Stimulated activated CD8-positive, alpha-beta memory T cell treated with anti-CD3 and anti-CD28 coated beads, Interleukin-2, amount 100 ng/mL, for 1 hour (primary cell): ENCODE measurements at places on chromosomes 5 and 9.
A peak's percentile ranks its signal among the peaks of the same experiment; 100 is the strongest.

DNA sequence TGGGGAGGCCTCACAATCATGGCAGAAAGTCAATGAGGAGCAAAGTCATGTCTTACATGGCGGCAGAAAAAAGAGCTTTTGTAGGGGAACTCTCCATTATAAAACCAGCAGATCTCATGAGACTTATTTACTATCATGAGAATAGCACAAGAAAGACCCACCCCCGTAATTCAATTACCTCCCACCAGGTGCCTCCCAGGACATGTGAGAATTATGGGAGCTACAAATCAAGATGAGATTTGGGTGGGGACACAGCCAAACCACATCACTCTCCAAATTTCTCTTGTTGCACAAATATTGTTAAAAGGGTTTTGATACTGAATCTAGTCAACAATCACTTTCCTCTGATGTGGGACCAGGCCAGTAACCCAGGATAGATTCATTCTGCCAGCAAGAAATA, 1176.1 kb downstream of the CDH9 start:
- DNase-seq = no peak

DNA sequence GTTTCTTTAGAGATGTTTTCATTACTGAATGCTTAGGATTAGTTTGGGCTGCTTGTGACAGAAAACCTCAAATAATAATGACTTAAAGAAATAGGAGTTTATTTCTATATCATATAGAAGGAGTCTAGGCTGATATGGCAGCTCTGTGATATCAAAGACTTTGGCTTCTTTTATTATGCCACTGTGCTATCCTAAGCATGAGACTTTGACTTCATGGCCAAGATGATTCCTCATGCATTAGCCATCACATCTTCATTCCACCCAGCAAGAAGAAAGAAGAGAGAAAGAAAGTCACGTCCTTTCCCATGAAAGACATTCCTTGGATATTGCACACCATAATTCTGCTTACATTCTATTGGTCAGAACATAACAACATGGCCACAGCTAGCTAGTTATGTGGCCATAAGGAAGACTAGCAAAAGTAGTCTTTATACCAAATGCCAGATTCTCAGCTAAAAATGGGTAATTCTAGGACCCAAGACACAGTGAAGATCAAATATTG, 76.2 kb downstream of the DAPK1 start:
- DNase-seq = no peak

DNA sequence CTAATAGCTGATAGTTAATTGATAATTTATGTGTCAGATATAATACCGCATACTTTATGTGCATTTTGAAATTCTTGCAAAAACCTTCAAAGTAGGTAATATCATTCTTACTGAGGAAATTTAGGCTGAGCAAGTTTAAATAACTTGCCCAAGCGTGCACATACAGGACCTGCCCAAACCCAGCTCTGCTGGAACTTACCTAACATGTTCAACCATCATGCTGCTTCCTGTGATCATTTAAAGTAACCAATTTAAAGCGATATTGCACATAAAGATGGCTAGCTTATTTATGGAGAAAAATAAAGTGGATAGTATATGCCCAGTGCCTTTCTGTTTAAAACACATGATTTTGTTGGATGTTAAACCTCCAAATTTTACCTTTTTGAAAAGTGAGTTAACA, 4.3 kb downstream of the FAM174A start:
- DNase-seq = no peak

GRCh38 chr5:34826347-34826746, 12.6 kb upstream of the TTC23L start:
- no peak for DNase-seq

GRCh38 chr5:149289301-149289700, 17.6 kb downstream of the AFAP1L1 start:
- DNase-seq = no peak

DNA sequence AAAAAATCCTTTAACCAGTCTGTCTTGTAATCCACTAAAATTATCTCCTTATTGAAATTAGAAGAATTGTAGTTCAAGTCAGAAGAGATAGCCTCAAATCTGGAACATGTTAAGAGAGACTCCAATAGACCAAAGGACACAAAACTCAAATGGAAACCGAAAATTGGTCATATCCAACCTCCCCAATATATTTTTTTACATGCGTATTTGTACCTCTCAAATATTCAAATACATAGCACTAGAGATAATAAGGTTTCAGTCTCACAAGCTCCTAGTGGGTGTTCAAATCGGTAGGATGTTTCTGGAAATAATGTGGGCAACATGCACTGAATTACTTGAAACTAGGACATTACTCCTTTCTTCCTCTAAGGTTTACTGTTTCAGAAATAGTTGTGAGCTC, 33.5 kb downstream of the EPB41L4A start:
- no peak for DNase-seq

GRCh38 chr5:96726802-96727201, 64.6 kb downstream of the CAST start:
- no peak for DNase-seq

DNA sequence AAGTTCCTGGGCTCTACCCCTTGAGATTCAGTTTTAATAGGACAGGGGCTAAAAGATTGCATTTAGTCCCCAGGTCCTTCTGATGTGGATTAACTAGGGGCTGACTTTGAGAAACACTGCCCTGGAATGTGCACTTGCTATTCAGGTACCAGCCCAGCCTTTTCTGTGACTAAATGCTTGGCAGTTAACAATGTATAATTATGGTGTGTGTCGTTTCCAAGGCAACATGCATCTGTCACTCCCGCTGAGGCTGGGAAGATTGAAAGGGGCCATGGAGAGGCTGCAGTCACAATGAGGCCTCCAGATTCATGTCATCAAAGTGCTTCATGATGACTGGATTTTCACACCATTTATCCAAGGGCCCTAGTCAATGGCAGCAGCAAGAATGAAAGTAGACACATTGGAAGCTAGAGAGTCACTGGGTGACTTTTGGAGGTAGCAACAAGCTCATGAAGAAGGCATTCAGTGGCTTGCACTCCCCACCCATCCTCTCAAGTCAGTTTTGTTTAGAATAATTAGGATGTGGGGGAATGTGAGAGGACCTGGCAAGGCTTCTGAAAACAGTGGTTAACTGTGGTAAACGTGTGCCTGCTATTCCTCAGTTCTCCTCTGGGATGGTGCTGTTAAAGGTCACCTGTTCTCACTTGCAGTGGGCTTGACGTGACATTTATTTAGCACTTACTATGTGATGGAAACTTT, 28.3 kb downstream of the RAI14 start:
- no peak for DNase-seq

DNA sequence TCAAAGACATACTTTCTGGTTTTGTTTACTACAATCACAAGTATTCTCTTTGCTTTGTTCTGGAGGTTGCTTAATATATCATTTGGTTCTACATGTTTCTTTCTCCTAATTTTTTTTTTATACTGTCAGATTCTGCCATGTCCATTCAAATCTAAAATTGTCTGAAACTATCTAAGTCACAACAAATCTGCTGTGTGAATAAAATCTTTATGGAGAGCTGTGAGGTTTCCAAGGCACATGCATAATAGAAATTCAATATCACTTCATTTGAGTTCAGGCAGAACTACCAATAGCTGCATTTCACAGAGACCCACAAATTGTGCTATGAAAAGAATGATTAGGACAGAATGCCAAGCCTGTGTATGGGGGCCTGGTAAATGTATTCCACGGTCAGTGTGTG, 346.9 kb upstream of the ARRDC3 start:
- no peak for DNase-seq

DNA sequence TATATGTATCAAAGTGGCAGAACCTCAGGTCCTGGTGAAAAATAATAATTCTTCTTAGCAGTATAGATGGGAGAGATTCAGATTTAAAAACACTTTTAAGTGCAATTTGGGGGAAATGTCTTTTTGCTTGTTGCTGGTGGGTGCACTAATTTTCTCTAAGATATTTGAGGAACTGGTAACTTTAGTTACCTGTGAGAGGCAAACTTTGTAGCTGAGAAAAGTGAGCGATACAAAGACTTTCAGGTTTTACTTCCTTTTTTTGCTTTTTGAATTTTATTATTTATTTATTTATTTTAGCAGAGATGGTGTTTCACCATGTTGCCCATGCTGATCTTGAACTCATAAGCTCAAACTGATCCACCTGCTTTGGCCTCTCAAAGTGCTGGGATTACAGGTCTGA, 303.1 kb upstream of the PTGER4 start:
- no peak for DNase-seq

- peak; percentile 85 for DNase-seq
Observed at GRCh38 chr9:35115680-35116538, at the start of gene ATOSB. Gene ATOSB (minus strand): TSS chr9:35115862. CDS start chr9:35108274, 7,588 bp downstream.

DNA sequence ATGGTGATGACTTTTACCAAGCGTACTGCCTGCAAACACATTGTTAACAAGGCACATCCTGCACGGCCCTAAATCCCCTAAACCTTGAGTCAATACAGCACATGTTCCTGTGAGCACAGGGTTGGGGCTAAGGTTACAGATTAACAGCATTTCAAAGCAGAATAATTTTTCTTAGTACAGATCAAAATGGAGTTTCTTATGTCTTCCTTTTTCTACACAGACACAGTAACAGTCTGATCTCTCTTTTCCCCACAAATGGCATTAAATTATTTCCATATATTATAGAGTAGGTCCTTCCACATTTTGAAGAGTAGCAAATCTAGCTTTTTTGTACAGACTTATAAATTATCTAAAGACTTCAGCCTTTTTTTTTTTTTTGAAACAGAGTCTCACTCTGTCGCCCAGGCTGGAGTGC, 1.6 kb upstream of the TMEM141 start:
- DNase-seq = no peak

DNA sequence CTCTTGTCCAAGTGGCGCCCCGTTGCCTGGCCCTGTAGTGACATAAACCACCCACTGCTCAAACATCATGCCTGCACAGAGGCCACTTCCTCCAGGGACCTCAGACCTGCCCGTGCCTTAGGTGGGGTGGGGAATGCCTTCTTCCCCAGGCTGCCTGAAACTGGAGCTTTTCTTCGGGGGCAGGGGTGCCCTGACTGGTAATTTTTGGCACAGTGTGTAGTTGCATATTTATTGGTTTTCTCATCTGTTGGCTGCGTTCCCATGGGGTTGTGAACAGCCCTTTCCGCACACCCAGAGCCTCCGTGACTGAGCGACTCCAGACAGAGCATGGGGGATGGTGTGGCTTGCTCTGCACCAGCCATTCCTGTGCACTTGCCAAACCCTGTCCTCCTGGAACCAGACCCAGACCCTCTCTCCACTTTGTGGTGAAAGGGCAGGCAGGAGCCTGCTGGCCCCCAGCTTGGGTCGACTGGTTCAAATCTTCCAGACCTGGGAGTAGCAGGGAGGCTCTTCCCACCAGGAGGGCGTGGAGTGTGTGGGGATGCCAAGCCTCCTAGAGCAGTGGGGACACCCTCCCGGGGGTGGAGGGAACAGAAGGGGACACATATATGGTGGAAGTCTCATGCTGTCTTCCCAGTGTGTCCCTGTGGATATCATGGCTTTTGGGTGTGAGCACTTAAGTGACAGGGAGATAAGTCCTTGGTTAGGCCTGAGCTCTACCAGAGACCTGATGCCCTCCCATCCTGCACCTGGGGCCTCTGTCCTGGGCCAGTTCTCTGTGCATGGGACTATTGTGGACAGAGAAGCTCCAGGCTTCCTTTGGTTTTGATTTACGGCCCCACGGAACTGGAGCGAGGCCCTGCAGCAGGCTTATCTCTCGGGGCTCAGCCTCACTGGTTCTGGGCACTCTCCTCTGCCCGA, 39.6 kb downstream of the WNK2 start:
- DNase-seq = no peak

- DNase-seq = no peak
Observed at GRCh38 chr5:139651853-139652787, 4.0 kb downstream of the CXXC5 start.

GRCh38 chr9:3200331-3200774, 325.4 kb downstream of the RFX3 start:
- DNase-seq = no peak

DNA sequence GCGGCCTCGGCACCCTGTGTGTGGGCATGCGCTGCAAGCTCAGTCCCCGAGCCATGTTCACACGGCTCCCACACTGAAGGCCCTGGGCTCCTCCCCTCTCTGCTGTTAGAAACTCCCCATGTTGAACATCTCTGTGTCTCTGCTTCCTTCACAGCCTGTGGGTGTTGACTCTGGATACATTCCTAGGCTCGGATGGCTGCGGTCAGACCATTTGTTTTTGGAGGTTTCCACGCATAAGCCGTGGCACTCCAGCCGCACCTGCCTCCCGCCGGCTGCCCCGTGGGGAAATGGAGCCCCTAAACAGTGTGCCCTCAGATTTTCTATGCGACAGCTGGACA, 31.2 kb upstream of the LRRC14B start:
- no peak for DNase-seq

DNA sequence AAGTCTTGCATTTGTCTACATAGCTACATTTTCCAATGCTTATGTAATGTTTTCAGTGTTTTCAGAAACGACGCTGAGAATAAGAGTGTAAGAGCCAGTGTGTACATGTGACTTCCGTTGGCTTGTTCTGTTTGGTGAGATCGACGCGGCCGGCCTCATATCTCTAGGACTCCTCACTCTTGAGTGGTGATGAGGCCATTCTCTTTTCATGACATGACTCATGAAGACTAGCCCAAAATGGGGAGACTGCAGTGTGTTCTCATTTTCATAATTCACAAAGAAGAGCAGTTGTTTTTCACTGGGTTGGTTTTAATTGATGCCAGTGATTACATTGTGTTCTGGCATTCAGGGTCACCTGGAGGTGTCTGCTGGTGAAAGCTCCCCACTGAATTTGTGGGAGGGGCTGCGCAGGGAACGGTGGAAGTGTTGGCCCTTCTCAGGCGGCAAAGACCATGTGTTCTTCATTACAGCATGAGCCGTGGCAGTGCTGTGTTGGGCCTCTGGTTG, 131.5 kb upstream of the OTULINL start:
- DNase-seq = no peak

- DNase-seq = no peak
Observed at GRCh38 chr5:88145611-88146467, 122.8 kb downstream of the TMEM161B start.

DNA sequence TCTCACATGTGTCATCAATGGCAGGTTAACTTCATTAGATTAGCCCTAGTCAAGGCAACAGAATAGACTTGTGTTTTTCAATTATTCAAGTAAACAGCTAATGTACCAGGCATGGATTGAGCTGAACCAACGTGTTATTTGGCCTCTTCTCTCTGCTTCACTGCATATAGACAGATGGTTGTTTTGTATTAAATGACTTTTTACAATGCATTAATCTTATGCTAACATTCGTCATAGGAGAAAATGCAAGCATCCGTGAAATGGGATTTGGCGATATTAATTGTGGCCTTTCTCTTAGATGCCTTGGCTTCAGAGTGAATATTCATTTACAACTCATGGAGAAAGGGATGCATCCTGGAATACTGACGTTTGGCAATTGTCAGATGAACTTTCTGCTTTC, 208.0 kb downstream of the KCTD16 start:
- no peak for DNase-seq

DNA sequence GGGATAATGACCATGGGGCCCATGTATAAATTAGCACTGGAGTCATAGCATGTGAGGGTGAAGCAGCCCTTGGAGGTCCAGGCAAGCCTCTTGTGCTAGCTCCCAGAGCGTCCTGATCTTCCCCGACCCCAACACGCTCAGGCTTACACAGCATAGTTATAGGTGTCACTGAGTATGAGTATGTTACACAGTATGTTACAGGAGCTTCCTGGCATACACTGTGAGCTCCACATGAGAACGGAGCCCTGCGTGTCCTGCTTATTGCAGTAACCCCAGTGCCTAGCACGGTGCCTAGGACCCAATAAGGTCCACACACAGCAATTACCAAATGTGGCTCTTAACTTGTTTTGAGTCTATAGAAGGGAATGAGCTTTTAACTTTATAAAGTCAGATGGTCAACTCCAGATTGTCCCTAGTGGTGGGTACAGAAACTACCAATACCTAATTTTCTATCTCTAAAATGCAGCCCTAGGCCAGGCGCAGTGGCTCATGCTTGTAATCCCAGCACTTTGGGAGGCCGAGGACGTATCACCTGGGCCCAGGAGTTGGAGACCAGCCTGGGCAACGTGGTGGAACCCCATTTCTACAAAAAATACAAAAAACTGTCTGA, 64.1 kb downstream of the PLAC8L1 start:
- DNase-seq = no peak
